ENCODE measurements at places on chromosomes 3 and 15.

GRCh38 chr3:46202535-46202934, 5.6 kb downstream of the CCR1 start:
- DNase-seq: no peak

- no peak for DNase-seq
Observed at GRCh38 chr15:29616512-29616911, 205.8 kb downstream of the TJP1 start.

DNA sequence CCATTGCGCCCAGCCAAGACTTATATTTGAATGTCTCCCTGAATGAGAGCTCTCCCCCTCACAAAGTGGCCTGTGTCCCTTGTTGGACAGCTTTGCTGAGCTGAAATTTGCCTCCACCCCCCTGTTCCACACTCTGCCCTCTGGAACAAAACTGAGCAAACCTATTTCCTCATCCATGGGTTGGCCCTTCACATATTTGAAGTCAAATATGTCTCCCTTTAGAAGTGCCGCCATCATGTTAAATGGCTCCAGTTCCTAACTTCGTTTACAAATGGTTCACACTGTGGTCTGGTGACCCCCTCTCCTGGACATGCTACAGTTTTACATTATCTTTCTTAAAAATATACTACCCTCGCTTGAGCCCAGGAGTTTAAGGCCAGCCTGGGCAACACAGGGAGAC, 4.6 kb downstream of the PLIN1 start:
- no peak for DNase-seq

GRCh38 chr3:174859114-174859735, at the start of gene NAALADL2:
NAALADL2 (plus strand) TSS chr3:174859334.
- no peak for DNase-seq

- peak; percentile 64 for DNase-seq
Observed at GRCh38 chr15:42549032-42549491, 424 bp downstream of the HAUS2 start.
